ENCODE measurements at places on chromosomes 4 and X.

- DNase-seq = peak; percentile 74
These were observed 82.8 kb downstream of the NAT8L start for GRCh38 chr4:2141762-2142451.

DNA sequence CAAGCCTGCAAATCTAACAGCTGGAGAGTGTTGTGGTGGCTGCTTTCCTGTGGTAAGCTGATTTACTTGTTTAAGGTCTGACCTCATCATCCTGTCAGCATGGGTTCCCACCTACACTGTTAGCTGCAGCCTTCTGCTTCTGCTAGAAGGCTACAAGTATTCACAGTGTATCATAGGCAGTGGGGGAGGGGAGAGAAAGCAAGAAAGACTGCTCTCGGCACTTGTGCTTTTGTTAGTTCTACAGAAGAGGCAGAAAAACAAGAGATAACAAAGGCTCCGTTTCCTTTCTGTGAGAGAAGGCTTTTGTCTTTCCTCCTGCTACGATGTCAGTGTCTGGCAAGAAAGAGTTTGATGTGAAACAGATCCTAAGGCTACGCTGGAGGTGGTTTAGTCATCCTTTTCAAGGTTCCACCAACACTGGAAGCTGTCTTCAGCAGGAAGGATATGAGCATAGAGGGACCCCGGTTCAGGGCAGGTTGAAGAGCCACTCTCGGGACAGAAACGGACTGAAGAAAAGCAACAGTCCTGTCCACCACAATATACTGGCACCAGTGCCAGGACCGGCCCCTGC is at the start of gene KLHL4:
TSS of gene KLHL4 (plus strand) at position 232 of the 571 bp plus-strand sequence. CDS start at position 324, 92 bp downstream.
- DNase-seq = peak; percentile 24

GRCh38 chrX:53440621-53441517 is 6.7 kb upstream of the HSD17B10 start:
- DNase-seq = peak; percentile 56

DNA sequence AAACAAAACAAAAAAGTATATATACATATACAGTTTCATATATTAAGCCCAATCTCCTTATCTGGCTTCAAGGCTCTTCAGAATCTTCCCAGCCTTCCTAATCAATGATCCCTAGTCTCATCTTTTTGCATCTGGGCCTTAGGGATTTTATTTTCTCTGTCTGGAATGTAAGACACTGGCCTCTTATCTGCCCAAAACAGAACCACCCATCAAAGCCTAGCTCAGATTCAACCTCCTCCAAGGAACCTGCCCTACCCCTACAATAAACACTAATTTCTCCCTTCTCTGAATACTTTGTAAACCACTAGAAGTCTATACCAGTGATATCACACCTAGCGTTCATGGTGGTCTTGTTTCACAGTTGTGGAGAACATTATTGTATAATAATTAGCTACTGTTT is 23.2 kb upstream of the GAB1 start:
- no peak for DNase-seq

DNA sequence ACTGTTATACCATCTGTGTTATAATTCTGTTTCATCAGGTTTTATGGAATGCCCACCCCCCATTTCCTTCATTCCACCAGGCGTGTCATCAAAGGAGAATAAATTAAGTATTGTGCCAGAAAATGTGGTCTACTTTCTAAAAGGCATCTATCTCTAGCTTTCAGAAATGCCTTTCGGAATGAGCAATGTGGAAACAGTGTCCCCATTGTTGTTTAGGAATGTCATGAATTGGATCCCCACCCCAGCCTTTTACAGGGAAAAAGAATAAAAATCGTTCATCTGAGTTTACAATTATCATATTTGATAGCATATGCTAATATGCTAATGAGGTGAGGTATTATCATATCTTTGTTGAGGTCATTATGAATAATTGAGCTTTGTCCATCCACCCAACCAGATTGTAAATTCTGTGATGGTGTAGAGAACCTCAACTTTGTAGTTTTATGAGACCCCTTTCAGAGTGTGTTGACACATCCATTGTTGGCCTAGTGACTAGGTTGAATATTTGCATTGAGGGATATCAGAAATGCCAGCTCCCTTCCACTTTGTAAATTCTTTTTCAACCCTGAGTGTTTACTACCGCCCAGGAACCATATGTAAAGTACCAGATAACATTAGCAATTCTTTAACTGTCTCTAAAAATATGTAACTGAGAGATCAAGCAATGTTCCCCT is 56.2 kb upstream of the CCDC160 start:
- no peak for DNase-seq

Measured in H7 (cell line).